ENCODE measurements at places on chromosomes 4 and X.

DNA sequence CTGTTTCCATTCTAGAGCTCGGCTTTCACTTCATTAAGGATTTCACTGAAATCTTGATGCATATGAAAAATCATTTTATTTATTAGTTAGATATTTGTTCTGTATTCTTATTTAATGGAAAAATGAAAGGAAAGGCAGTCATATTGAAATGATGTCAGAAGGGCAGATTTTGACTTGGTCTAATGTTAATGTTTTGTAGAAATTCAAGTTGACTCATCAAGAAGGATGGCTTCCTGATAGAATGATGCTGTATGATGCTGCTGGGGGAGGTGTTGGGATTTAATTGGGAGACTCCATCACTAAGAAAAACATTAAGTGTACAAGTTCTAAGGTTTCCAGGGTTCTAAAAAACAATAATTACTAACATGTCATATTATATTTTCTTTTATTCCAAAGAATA lies 204.8 kb downstream of the PDGFC start:
- no peak for DNase-seq

DNA sequence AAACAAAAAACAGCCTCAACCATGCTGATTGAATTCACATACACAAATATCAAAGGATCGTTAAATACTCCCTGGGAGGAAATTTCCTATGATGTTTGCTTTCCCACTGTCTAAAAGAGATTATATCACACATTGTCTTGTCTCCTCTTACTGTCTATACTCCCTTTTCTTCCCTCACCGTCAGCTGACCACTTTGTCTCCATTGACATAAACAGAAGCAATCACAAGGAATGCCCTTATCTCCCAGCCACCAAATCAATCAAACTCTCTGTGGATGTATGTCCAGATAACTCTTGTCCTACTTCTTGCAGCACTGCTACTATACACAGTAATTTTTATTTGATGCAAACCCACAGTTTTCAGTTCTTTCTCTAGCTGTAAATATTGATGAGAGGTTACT lies 12.2 kb upstream of the NUDT9 start:
- DNase-seq = no peak

DNA sequence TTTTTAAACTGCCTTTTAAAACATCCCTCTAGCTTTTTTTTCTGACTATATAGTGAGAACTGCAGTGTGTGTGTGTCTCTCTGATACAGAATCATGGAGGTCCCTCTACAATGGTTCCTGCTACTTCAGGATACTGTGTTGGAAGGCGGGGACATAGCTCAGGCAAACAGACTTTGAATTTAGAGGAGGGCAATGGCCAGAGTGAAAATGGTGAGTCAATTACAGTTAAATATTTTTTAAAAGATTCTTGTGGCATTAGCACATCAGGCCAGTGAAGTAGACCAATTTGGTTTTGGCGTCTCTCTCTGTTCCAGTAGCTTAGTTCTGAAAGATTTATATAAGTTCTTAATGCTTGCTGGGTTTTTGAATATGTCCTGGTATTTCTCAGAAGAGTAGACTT lies 47.1 kb downstream of the ALG13 start:
- DNase-seq = no peak

GRCh38 chrX:118865231-118865630 lies 41.6 kb downstream of the ZCCHC12 start:
- no peak for DNase-seq

DNA sequence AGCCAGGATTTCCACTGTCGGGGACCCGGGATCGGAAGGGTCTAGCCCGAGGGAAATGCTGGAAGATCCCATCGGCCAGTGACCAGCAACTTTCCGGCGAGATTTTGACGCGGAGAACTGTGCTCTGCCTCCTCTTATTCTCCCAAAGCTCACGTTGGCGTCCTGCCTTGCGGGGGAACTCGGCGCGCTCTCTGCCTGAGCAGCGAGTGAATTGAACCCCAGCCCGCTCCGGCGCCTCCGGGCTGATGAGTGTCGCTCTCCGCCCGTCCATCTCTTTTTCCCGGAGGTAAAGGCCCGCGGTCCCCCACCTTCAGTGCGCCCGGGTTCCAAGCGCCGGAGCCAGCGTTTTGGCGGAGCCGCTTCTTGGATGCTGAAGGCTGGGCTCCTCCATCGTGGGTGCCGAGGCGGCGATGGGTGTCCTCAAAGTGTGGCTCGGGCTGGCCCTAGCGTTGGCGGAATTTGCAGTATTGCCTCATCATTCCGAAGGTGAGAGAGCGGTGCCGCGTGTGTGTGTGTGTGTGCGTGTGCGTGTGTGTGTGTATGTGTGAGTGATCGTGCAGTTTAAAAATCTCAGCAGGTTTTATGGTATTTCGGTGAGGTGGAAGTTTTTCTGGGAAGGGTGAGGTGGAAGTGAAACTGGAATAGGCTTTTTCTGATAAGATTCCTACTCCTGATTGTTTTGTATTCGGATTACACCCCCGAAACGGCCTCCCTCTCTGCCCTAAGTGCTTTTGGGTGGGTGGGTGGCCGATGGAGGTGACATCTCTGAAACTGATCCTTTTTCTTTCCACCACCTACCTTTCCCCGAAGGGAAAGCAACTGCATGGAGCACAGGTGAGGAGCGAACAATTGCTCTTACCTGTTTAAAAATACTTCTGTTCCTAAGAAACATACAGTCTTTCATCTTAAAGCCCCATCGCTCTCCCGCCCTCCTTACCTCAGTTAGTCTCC lies 752 bp downstream of the FRAS1 start:
- peak; percentile 48 for DNase-seq

DNA sequence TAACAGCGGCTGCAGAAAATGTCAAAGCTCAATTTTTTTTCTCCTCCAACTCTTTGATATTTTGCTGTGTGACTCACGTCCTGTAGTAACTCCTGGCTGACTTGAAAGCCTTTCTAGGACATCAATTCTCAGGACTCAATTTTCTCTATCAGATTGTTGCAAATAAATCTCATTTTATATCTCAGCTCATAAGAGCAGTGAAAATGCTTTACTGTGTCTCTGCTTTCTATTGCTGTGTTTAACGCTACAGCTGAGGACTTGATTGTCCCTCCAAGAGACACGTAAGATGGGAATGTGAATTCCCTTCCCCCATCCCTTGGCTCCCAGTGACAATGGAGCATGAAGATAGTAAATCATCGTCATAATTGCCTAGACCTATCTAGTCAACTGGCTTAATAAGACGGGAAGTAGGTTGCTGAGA lies 20.5 kb upstream of the CBR4 start:
- no peak for DNase-seq

DNA sequence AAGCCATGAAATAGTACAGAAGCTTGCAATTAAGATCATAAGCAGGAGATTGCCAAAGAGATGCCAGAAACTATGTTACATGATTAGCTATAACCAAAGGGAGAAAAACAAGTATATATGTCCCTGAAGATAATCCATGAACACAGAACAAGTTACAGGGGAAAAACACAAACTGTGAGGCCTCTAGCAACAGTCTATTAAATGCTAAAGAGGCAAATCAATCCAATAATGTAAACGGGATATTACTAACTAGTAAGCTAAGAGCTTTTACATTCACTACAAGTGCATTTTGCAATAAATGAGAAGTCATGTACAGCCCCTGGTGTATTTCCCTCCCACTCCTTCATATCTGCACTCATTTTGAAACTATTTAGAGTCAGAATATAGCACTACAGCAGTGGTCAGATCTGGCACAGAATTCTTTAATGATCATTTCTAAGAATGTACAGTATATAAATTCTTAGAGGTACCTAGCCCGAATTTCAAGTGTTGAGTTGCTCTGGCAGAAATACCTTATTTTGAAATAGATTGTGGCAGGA lies 449.8 kb upstream of the SMIM31 start:
- DNase-seq = no peak

DNA sequence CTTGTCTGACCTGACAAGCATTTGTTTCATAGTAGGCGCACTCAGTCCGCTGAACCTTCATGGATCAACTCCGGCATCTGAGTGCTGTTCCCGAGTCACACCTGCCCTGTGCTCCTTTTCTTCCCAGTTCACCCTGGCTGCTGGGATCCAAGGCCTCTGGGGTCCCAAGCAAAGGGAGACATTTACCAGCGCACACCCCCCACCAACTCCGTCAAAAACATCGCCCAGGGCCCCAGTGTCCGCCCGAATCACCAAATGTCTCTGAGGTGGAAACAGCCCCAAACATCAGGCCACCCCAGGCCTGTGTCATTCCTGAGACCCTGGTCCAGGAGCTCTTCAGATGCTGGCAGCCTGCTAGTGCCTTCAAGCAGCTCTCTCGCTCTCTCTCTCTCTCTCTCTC lies 5.1 kb downstream of the BLOC1S4 start:
- DNase-seq = no peak

GRCh38 chrX:42089031-42089430 lies 165.7 kb upstream of the CASK start:
- DNase-seq = no peak

GRCh38 chr4:177119691-177120090 lies 190.0 kb upstream of the NEIL3 start:
- DNase-seq = no peak

- peak; percentile 33 for DNase-seq
Observed at GRCh38 chr4:100299046-100299840, 109.0 kb upstream of the DDIT4L start.

DNA sequence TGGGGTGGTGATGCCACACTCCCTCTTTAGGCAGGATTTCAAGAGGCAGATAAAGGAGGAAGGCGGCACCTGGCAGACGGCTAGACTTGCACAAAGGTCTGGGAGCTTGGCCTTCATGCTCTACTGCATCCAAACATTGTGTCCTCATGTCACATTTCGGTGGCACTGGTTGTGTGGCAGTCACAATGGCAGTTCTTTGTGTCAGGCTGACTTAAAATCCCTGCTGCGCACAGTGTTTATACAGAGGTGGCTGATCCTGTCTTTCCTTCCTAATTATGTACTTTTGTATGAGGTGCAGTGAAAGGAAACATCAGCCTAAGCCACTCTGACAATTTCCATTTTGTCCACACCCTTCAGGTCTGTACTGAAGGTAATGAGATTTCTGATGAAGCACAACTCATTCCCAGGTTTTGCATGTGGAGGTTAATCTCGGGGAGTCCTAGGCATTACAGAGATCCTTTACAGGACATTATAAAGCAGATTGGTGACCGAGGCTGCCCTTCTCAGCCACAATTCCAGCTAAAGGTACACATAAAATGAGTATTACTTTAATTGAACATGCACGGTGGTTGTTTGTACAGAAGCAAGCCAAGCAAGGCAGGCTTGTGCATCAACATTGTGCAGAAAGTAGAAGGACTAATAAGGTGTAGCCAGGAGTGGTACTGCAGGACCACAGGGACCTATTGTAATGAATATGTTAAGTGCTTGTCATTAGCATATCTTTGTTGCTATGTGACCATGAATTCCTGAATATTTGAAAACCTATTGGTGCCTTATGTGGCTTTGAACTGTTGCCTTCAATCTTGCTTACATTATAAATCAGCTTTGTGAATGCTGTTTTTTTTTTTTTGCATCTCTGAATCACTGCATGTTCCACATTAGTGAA lies 147.6 kb downstream of the STK32B start:
- DNase-seq = no peak

GRCh38 chr4:106893395-106893881 lies 142.7 kb downstream of the DKK2 start:
- no peak for DNase-seq

DNA sequence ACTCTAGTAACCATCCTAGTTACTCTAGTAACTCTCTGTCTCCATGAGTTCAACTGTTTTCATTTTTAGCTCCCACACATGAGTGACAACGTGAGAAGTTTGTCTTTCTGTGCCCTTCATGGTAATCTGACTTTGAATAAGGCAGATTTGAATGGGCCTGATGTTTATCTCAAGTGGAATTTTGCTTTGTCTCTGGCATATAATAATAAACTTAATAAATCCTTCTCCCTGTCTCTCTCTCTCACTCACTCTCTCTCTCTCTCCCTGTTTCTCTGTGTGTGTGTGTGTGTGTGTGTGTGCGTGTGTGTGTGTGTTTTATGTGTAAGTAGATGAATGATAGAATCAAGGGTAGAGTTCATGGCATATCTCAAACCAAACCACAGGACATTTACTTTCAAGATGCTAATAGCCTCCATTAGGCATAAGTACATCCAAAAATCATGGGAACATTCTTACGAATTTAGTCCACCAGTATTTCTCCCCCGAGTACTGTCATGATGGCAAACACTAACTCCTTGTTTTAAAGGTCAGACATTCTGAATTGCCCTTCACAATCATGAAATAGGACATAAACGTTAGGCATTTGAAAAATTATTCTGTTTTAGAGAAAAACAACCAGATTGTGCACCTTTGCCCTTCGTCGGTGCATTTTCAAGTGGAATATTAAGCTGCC lies 193.1 kb downstream of the SPATA18 start:
- no peak for DNase-seq

DNA sequence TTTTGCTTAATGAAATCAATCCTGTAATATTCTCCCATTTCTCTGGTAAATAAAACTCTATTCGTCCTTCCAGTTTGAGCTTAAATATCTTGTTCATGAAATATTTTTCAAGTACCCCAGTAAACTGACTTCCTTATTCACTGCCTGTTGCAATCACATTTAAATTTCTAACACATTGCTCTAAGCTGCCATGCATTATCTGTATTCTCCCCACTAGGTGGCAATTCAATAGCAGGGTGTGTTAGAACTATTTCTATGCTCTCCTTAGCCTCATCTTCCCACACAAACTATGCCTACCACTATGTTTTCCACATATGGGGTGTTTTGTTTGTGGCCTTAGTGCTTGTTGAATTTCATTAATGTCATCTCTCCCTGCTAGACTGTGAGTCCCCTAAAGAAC lies 377.1 kb upstream of the HS3ST1 start:
- peak; percentile 7 for DNase-seq

DNA sequence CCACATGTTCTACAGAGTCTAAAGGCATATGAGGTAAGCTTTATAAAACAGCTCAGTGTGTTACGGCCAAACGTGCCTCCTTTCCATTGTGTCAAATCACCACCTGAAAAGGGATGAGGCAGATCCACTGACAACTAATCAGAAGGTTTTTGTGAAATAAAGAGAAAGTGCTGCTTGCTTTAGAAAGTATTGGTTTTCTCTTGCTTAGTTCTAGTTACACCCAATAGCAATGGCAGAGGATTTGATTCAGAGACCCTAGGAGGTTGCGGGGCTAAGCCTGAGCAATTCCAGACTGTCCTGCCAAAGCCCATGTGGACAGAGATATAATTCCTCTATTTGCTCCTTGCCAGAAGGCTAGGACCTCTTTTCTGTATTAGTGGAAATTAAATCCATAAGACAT lies 125.5 kb downstream of the SPRY1 start:
- no peak for DNase-seq

- DNase-seq = no peak
Observed at GRCh38 chr4:6767748-6768538, 14.6 kb upstream of the KIAA0232 start.

Data from renal pelvis (tissue), 12 donors.